ENCODE measurements at places on chromosomes 7 and 10.

DNA sequence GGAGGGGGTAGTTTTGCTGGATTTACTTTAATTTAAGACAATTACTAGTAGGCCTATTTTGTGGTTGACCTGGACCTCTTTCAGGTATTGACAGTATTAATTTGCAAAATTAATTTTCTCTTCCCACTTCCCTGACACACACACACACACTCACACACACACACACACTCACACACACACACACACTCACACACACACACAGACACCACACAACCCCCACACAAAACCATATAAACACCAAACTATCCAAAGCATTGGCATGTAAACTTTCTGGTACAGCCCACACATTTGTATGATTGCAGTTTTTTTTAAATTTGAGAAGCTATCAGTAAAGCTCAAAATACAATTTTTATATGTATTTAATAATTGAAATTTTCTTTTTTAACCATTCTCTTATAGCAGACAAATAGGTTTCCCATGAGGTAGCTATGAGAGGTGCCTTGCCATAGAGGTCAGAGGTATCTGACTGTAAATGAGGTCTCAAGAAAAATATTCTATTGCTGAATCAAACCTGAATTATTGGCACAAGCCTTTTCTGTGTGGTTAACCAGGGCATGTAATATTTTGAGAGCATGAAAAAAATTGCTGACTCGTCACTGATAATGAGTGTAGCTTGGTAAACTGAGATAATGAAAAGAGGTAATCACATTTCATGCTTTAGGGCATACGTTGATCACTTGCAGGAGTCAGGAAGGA, 306.5 kb downstream of the GATA3 start:
- DNase-seq: no peak

DNA sequence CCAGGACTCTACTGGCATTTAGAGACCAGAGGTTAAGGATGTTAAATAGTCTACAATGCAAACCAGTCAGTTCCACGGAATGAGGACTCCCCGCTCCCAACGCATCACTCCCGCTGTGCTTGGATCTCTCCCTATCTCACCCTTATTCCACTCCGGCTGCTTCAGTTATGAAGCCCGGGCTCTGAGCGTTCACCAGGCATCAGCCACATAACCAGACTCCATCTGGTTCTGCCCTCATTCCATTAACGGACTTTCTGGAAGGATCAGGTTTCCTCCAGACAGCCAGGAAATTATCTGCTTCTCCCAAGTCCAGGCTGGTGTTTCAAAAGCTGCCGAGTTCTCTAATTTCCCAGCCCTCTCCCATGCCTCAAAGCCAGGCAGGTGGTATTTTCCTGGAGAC, 499.3 kb downstream of the GLRX3 start:
- no peak for DNase-seq

DNA sequence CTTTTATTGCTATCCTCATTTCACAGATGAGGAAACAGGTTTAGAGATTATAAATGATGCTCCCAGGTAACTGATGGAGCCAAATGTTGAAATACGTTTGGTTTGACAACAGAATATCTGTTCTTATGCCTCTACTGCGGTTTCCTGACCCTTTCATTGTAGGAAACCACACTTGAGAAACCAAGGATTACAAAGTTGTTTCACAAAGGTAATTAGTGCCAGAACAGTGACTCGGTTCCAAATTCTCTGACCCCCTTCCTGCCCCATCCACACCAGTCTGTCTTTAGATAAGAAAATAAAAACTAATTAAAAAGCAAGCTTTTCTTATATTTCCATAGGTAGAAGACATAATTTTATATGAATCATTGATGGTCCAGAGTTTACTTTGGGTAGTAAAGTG, 393.7 kb upstream of the MBL2 start:
- DNase-seq: no peak

GRCh38 chr7:20494566-20494965, 120.9 kb upstream of the ABCB5 start:
- DNase-seq: no peak
